Left ventricle myocardium inferior (tissue), 1 donor: ENCODE measurements at places on chromosomes 11 and 22. TPM values are rescaled to one million over a fixed set of nuclear protein-coding genes. Genes with fewer than 3 reads are reported as not detected.
A peak's percentile ranks its signal among the peaks of the same experiment; 100 is the strongest.

DNA sequence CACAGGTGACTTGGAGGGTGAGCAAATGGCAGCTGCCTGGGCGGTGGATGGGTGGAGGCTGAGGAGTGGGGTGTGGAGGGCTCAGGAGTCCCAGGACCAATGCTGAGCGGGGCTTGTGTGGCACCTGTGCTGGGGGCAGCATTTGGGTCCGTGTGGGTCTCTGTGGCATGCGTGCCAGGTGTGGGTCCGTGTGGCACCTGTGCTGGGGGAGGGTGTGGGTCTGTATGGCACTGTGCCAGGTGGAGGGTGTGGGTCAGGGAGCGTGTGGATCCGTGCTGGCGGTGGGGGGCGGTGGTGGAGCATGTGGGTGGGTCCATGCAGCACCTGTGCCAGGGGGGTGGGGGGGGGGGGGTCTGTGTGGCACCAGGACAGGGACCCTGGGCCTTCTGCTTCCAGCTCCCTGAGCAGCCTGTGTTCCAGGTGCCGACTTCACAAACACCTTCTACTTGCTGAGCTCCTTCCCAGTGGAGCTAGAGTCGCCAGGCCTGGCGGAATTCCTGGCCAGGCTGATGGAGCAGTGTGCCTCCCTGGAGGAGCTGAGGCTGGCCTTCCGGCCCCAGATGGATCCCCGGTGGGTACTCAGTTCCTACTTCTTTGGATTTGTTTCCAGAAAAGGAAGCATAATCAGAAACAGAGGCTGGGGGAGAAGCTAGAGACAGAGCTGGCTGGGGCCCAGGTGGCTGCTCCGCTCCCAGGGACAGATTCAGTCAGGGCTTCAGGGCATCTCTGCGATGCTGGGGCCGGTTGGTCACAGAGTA is 14.7 kb downstream of the SELENOO start:
- no peak for DNase-seq

- DNase-seq: no peak
Measured at GRCh38 chr11:69232821-69233743, 60.9 kb upstream of the MYEOV start.

DNA sequence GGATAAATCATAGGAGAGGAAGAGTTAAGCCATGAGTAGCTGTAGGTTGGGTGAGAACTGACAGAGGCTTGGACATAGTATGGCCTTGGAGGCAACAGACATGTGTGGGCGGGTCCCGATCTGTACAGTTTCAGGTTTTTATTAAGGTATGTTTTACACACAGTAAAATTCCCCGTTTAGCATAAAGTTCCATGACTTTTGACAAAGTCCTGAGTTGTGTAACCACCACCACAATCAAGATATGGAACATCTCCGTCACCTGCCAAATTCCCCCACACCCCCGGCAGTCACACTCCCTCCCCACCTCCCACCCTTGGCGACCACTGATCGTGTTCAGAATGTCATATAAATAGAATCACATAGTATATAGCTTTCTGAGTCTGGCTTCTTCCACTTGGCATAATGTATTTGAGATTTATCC is 68.1 kb downstream of the GRIK4 start:
- no peak for DNase-seq

GRCh38 chr11:111851636-111852035 is 19.7 kb downstream of the ALG9 start:
- DNase-seq: no peak

GRCh38 chr11:12377106-12377823 is at the start of gene PARVA:
PARVA (plus strand) TSS chr11:12377571; CDS start chr11:12377648, 77 bp downstream.
- peak; percentile 76 for DNase-seq

DNA sequence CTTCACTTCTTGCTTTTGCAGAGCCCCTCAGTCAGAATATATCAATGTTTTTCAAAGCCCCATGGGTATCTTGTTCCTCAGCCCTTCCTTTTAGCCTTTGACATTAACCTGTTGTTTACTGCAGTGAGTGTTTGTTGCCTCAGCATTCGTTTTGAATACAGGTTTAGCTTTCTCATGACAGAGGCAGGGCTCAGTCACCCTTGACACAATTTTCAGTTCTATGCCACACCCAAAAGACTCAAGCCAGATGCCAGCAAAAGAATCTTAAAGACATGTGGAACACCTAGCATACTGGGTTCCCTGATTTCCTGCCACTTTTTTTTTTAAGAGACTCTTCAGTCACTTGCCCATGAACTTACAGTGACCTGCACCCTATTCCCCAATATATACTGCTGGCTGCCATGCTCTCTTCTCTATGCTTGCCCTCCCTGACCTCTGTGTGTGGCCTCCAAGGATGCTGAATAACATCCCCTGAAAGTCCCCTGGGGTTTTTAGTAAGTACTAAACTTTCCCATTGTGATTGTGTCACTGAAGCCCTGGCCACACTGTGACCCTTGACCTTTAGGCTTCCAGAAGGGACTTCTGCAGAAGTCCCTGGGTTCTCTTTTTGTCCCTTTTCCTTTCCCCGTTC is 1225.5 kb downstream of the TBC1D22A start:
- DNase-seq: no peak

DNA sequence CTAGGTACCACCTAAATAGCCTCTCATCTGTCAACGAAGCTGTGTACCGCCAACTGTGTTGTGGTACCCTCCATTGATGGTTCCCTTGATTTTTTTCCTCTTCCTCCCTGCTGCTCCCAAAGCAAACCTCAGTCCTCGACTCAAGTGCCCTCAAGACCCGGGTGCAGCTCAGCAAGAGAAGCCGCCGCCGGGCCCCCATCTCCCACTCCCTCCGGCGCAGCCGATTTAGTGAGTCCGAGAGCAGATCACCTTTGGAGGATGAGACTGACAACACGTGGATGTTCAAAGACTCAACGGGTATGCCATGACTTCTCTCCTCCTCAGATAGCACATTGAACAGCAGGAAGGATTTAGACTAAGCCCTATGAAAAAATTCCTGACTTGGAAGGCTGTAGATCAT is 22.4 kb upstream of the CRYBB3 start:
- no peak for DNase-seq

DNA sequence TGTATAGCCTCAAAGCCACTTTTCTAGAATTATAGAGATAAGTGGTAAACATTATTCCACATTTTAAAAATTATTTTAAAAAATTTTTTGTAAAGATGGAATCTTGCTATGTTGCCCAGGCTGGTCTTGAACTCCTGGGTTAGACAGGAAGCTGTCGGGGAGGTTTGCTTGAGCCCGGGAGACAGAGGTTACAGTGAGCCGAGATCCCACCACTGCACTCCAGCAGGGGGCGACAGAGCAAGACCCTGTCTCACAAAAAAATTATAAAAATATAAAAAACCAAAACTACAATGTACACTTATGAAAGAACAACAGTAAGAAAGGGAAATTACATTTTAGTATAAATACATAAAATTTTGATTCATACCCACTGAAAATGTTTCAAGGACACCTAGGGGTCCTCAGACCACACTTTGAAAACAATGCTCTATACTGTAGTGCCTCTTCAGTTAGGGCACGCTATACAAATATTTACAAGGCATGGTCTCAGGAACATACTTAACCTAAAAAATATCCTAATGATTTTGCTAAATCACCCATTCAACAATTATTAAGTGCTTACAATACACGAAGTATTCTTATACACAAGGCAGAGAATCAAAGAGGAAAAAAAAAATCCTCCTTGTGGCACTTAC is 111.2 kb downstream of the MRTFA start:
- peak; percentile 53 for DNase-seq

- DNase-seq: no peak
Measured at GRCh38 chr11:106021181-106021966, 666 bp downstream of the MSANTD4 start.

DNA sequence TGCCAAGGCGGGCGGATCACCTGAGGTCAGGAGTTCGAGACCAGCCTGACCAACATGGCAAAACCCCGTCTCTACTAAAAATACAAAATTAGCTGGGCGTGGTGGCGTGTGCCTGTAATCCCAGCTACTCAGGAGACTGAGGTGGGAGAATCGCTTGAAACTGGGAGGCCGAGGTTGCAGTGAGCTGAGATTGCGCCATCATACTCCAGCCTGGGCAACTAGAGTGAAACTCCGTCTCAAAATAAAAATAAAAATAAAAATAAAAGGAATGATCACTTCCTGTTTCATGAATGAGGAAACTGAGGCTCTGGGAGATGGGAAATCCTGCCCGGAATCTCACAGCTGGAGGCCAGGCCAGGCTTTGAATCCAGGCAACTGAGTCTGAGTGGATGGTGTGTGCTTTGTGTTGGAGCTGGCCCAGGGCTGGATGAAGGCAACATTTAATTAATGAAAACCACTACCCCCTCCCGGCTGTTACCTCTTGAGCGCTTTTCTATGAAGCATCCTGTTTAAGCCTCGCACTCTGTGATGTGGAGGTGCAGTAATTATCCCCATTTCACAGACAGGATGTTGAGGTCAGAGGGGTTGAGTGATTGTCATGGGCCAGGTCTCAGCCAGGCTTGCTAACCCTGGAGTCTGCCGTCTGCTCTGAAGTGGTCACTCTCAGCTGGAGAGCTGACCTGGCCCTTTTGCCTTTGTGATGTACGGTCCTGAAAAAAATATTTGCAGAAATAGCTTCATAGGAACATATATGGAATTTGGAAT is 27.8 kb downstream of the LRP5 start:
- no peak for DNase-seq

DNA sequence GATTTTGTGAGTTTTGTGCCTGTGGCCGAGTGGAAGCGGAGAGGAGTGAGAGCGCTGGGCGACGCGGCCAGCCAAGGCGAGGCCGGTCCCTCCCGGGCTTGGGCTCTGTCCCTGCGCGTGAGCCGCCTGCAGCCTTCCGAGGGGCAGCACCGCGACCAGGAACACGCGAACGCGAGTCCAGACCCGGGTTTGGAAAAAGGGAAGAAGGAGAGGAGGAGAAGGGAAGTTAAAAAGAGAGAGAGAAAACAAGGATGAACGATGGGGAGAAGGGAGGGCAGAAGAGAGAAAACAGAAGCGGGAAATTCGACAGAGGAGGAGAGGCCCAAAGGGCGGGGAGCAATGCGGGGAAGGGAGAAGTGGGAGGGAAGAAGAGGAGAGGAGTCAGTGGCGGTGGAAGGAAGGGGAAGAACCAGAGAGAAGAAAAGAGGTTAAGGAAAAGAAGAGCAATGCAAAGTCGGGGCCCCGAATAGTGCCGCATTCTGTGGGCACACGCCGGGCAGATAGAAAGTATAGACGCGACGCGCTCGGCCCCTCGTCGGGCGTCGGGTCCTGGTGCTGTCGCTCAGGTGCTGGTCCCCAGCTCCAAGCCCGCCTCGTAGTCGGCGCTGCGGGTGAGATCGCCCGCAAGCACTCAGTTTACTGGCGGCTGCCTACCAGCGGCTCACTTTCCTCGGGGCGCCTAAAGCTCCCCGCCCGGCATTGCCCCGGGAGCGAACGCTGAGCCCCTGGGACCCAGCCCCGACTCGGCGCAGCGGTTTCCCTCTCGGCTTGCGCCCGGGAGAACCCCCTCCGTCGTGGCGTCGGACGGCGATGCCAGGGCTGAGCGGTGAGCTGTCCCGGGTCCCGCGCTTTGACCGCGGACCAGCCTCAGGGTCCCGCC is 2.8 kb upstream of the BARX2 start:
- no peak for DNase-seq

GRCh38 chr11:41522899-41523672 is 63.6 kb upstream of the LRRC4C start:
- DNase-seq: no peak

GRCh38 chr11:121514432-121515334 is 61.9 kb upstream of the SORL1-AS1 start:
- DNase-seq: no peak

DNA sequence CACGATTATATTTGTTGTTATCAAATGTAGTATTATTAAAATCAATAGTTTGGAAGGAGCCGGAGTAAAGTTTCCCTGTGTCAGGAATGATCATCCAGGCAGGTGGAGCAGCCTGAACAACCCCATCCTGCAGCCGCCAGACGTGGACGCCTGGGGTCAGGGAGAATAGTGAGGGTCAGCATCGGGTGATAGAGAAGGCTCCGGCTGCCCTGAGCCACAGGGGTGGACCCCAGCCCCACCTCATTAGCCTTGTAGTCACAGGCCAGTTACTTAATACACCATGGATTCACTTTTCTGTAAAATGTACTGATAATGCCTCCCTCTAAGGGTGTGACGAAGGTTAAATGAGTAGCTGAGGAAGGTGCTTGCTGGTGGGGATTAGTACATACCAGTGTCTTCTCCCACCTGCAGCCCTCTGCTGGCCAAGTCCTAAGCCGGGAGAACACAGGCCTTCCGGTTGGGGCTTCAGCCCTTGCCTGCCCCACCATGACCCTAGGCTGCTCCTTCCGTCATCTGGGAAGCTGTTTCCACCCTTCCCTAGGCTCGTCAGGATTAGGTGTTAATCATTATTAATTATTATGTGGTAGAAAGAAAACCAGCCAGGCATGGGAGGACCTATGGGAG is 14.9 kb downstream of the TMEM121B start:
- no peak for DNase-seq

- DNase-seq: no peak
Measured at GRCh38 chr11:121591405-121592033, 138.8 kb upstream of the SORL1-AS1 start.

- no peak for DNase-seq
Measured at GRCh38 chr11:87722756-87723565, 452.3 kb downstream of the RAB38 start.

DNA sequence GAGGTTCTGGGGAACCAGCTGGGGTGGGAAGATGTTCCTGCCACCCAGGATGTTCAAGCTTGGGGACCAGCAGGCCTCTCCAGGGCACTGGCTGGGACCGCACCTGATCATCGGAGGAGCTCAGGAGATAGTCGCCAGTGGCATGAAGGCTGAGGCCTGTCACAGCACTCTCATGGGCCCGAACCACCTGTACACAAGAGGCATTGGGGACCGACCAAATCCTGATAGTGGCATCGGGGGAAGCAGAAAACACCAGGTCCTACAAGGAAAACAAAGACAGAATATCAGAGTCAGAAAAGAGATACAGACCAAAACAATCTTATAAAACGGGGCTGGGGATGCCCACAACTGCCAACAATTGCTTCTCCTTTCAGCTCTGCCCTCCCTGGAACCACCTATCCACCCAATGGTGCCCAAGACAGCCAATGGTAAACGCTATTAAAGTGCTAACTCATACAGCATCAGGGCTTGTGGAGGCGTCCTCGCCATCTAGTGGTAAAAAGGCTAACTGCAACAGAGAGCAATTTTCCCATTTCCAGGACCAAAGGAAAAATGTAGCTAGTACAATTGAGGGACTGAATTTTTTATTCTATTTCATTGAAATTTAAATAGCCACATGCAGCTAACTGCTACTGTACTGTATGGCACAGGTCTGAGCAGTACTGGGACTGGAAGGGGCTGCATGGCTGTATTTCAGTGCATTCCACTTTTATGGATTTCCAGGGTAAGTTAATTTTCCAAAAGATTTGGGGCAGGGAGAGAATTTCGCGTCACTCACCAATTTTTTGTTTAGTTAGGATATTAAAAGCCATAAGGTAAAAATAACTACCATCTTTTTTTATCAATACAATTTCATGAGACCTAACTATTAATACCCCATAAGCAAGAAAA is 7.1 kb downstream of the PRPF19 start:
- no peak for DNase-seq

- no peak for DNase-seq
Measured at GRCh38 chr11:36532941-36533601, 23.0 kb upstream of the TRAF6 start.

The LRRC74B gene
- total RNA-seq: not detected

The OR9G1 gene
- not detected for total RNA-seq

The RRP7A gene
- 15.8 TPM for total RNA-seq

The SLC17A6 gene
- not detected for total RNA-seq
